Dermis lymphatic vessel endothelial cell (primary cell): ENCODE measurements at places on chromosomes 5 and 9. TPM values are rescaled to one million over a fixed set of nuclear protein-coding genes. Genes with fewer than 3 reads are reported as not detected.

CNTNAP3 gene
- 86.4 and 88.0 TPM in 2 replicates for total RNA-seq

GHR gene
- total RNA-seq, result 5.1 and 6.6 TPM in 2 replicates

PFN3 gene
- total RNA-seq, result not detected in 2 replicates

CCIN gene
- total RNA-seq, result 0.09 and 0.11 TPM in 2 replicates

KIF3A gene
- total RNA-seq, result 3.9 and 7.6 TPM in 2 replicates

PCDHGC4 gene
- total RNA-seq, result 0.65 and 0.95 TPM in 2 replicates

NR4A3 gene
- 0.09 and 0.76 TPM in 2 replicates for total RNA-seq

GNA14 gene
- total RNA-seq, result 15.3 and 20.5 TPM in 2 replicates

MSX2 gene
- total RNA-seq, result 0.09 TPM in 1 of 2 replicates, not detected in the other

IL33 gene
- total RNA-seq, result 1.7 and 4.5 TPM in 2 replicates

ZNF483 gene
- 2.4 and 2.9 TPM in 2 replicates for total RNA-seq

ABL1 gene
- 17.8 and 29.1 TPM in 2 replicates for total RNA-seq

UNC5A gene
- total RNA-seq, result 0.22 and 0.26 TPM in 2 replicates

RIGI gene
- 9.9 and 11.8 TPM in 2 replicates for total RNA-seq

PNPLA7 gene
- 0.34 and 0.65 TPM in 2 replicates for total RNA-seq

TTLL11 gene
- 1.6 and 2.7 TPM in 2 replicates for total RNA-seq

ZMYND19 gene
- 10.0 and 11.8 TPM in 2 replicates for total RNA-seq

ECPAS gene
- total RNA-seq, result 103 and 118 TPM in 2 replicates

ZNF608 gene
- total RNA-seq, result 7.8 and 12.8 TPM in 2 replicates

UGCG gene
- 90.0 and 136 TPM in 2 replicates for total RNA-seq

FOXD4L6 gene
- total RNA-seq, result under 0.01 TPM in 1 of 2 replicates, not detected in the other

DMGDH gene
- total RNA-seq, result 0.26 and 0.43 TPM in 2 replicates

FOXD4L3 gene
- under 0.01 TPM in 2 replicates for total RNA-seq

CDH9 gene
- total RNA-seq, result not detected in 2 replicates

BAAT gene
- total RNA-seq, result under 0.01 TPM in 1 of 2 replicates, not detected in the other

TNC gene
- total RNA-seq, result 0.09 and 0.43 TPM in 2 replicates

PCDHGB2 gene
- total RNA-seq, result 1.3 and 2.7 TPM in 2 replicates

FOXI1 gene
- total RNA-seq, result not detected in 2 replicates

CORO2A gene
- 0.26 and 0.76 TPM in 2 replicates for total RNA-seq

TAF11L14 gene
- total RNA-seq, result not detected in 2 replicates

ARAP3 gene
- total RNA-seq, result 28.7 and 38.2 TPM in 2 replicates

ROPN1L gene
- total RNA-seq, result 3.0 and 3.6 TPM in 2 replicates

ANKRD34B gene
- total RNA-seq, result under 0.01 TPM in 1 of 2 replicates, not detected in the other

NR2F1-AS1 gene
- 31.0 and 31.4 TPM in 2 replicates for total RNA-seq

ADGRD2 gene
- not detected in 2 replicates for total RNA-seq

MLANA gene
- total RNA-seq, result not detected in 2 replicates

ZNF618 gene
- total RNA-seq, result 6.7 and 7.8 TPM in 2 replicates

SHC3 gene
- 0.17 and 0.33 TPM in 2 replicates for total RNA-seq
